ENCODE measurements at places on chromosomes 4 and X. TPM values are rescaled to one million over a fixed set of nuclear protein-coding genes. Genes with fewer than 3 reads are reported as not detected.

Gene FAM149A
- 38.8 TPM for total RNA-seq

Gene PAK3
- 0.42 TPM for total RNA-seq

Gene PCYT1B
- 9.3 TPM for total RNA-seq

Gene RIPPLY1
- total RNA-seq: not detected

Gene GAGE1
- total RNA-seq: not detected

Gene MAP9
- total RNA-seq: 7.6 TPM

Gene LEF1
- total RNA-seq: 3.6 TPM

Gene BCORL1
- 13.8 TPM for total RNA-seq

Gene MTMR8
- 1.6 TPM for total RNA-seq

Gene UGT2A1
- not detected for total RNA-seq

DNA sequence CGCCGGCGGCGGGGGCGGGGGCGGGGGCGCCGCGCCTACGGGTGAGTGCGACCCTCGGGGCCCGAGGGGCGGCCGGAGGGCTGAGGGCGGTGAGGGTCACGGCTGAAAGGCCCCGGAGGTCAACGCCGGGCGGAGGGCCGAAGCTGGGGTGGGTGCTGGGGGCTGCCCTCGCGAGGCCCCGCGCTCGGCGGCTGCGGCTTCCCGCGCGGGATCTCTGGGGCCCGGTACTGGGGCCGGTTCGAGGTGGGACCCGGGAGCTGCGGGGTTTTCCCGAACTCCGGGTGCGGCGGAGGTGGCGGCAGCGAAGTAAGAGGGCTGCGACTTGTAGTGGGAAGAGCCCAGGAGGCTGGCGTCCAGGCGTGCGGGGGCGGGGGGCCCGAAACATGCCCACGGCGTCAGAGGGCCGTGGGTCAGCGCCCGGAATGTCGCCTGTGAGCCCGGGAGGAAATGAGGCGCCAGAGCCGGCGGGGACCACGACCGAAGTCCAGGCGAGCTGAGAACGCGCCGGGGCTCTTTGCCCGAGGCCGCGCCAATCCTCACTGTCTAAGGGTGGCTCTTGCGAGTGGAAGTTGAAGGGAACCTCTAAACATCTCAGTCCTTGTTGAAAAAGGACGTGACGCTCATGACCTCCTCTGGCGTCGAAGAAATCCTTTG is 407 bp downstream of the IL13RA1 start:
- H3K4me3 ChIP-seq: peak overlapping the region; percentile 73
- H3K27ac ChIP-seq: peak overlapping the region; percentile 98
- H3K36me3 ChIP-seq: no peaks in the 10 kb centered on the region
- no peak for DNase-seq
- no peaks in the 10 kb centered on the region for H3K27me3 ChIP-seq
- peaks cover 65% of the 10 kb centered on the region for H3K4me1 ChIP-seq

- no peaks in the 10 kb centered on the region for H3K27me3 ChIP-seq
- peak overlapping the region; percentile 98 for H3K27ac ChIP-seq
- DNase-seq: no peak
- H3K36me3 ChIP-seq: no peaks in the 10 kb centered on the region
Measured at GRCh38 chr4:173538909-173539445, 8.9 kb upstream of the HAND2 start.

GRCh38 chr4:183352546-183352945 is 30.3 kb upstream of the CLDN24 start:
- H3K27ac ChIP-seq: no peak overlapping the region
- DNase-seq: no peak
- H3K4me3 ChIP-seq: no peak overlapping the region

GRCh38 chr4:145156986-145157385 is 23.4 kb downstream of the OTUD4 start:
- no peak overlapping the region for H3K4me3 ChIP-seq
- H3K4me1 ChIP-seq: no peaks in the 10 kb centered on the region
- H3K36me3 ChIP-seq: peaks cover 7% of the 10 kb centered on the region
- DNase-seq: no peak
- H3K27ac ChIP-seq: no peak overlapping the region

- no peak for DNase-seq
- no peaks in the 10 kb centered on the region for H3K27me3 ChIP-seq
- no peaks in the 10 kb centered on the region for H3K4me1 ChIP-seq
- H3K4me3 ChIP-seq: no peak overlapping the region
- no peak overlapping the region for H3K27ac ChIP-seq
Measured at GRCh38 chr4:142703694-142704309, 142.3 kb downstream of the INPP4B start.

GRCh38 chr4:46581677-46582076 is 191.7 kb upstream of the GABRA2 start:
- H3K4me1 ChIP-seq: no peaks in the 10 kb centered on the region
- no peak overlapping the region for H3K27ac ChIP-seq
- H3K36me3 ChIP-seq: no peaks in the 10 kb centered on the region

DNA sequence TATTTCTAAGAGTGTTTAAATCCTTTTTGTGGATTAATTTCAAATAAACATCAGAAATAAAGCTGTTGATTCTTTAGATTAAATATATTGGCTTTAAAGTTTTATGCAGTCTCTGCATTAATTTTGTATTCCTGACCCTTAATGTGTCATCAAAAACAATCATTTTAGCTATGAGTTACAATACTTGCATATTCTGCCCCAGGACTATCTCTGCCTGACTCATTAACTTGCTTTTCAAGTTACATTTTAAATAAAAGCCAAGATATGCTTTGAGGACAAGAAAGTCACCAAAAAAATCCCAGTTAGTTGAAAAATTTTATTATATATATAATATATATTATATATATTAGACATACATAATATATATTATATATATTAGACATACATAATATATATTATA is 208.7 kb downstream of the ADGRL3 start:
- no peak overlapping the region for H3K27ac ChIP-seq
- H3K27me3 ChIP-seq: no peaks in the 10 kb centered on the region
- no peak overlapping the region for H3K4me3 ChIP-seq

- H3K27ac ChIP-seq: no peak overlapping the region
- no peaks in the 10 kb centered on the region for H3K27me3 ChIP-seq
- no peaks in the 10 kb centered on the region for H3K36me3 ChIP-seq
- no peak overlapping the region for H3K4me3 ChIP-seq
- no peak for DNase-seq
Measured at GRCh38 chr4:1285790-1286553, 3.7 kb upstream of the MAEA start.

DNA sequence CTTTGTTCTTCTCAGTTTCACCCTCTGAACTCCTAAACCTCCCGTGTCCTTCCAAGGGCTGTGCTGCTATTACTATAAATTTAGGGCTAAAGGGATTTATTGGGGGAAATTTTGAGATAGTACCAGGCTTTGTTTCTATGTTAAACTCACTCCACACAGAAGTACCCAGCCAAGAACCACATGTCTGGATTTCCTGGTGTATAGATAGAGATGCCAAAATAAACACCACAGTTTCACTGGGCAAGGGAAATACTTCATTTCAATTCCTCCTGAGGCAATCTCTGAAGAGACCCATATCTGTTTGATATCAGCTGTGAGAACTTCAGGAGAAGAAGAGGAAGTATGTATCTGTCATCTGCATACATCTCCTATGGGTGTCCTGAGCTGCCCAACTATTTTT is 21.7 kb upstream of the CLNK start:
- no peak overlapping the region for H3K27ac ChIP-seq
- H3K27me3 ChIP-seq: no peaks in the 10 kb centered on the region
- peaks cover 4% of the 10 kb centered on the region for H3K4me1 ChIP-seq
- H3K36me3 ChIP-seq: no peaks in the 10 kb centered on the region
- no peak for DNase-seq
- no peak overlapping the region for H3K4me3 ChIP-seq

GRCh38 chrX:6151971-6152370 is 76.7 kb downstream of the NLGN4X start:
- no peak overlapping the region for H3K4me3 ChIP-seq
- no peaks in the 10 kb centered on the region for H3K4me1 ChIP-seq
- no peaks in the 10 kb centered on the region for H3K27me3 ChIP-seq
- H3K36me3 ChIP-seq: no peaks in the 10 kb centered on the region
- no peak for DNase-seq
- no peak overlapping the region for H3K27ac ChIP-seq

- H3K27ac ChIP-seq: no peak overlapping the region
- H3K36me3 ChIP-seq: peaks cover 3% of the 10 kb centered on the region
- no peak overlapping the region for H3K4me3 ChIP-seq
Measured at GRCh38 chrX:139784807-139785206, 76.8 kb upstream of the MCF2 start.

GRCh38 chrX:69317721-69318120 is 152.5 kb upstream of the PJA1 start:
- H3K4me3 ChIP-seq: no peak overlapping the region
- no peak overlapping the region for H3K27ac ChIP-seq
- no peaks in the 10 kb centered on the region for H3K27me3 ChIP-seq
- DNase-seq: peak; percentile 29
- H3K36me3 ChIP-seq: no peaks in the 10 kb centered on the region

GRCh38 chrX:145484740-145485139 is 237.4 kb downstream of the SPANXN1 start:
- no peak overlapping the region for H3K27ac ChIP-seq
- H3K27me3 ChIP-seq: no peaks in the 10 kb centered on the region
- no peaks in the 10 kb centered on the region for H3K4me1 ChIP-seq
- DNase-seq: no peak
- no peaks in the 10 kb centered on the region for H3K36me3 ChIP-seq

DNA sequence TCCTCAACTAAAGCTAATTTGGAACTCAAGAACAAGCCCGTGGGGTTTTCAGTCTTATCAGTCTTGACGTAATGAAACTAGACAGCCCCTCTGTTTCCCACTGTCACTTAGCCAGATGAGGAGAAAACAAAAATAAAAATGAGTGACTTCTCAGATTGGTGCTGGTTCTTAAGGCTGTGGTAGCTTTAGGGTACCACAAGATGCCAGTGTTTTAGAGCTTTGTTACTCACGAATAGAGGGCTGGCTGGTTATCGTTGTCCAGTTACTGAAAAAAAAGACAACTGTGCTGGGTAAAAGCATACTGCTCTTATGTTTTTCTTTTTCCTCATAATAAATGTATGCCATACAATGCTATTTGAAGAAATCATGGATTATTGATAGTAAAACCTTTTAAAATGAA is 796.7 kb downstream of the RAPGEF2 start:
- no peak overlapping the region for H3K27ac ChIP-seq
- H3K27me3 ChIP-seq: no peaks in the 10 kb centered on the region
- H3K4me1 ChIP-seq: no peaks in the 10 kb centered on the region
- H3K36me3 ChIP-seq: no peaks in the 10 kb centered on the region
- DNase-seq: no peak
- H3K4me3 ChIP-seq: no peak overlapping the region

- peaks cover 78% of the 10 kb centered on the region for H3K36me3 ChIP-seq
- no peak overlapping the region for H3K4me3 ChIP-seq
- peak overlapping the region; percentile 84 for H3K27ac ChIP-seq
- no peak for DNase-seq
- peaks cover 45% of the 10 kb centered on the region for H3K4me1 ChIP-seq
Measured at GRCh38 chr4:118739022-118739713, 54.0 kb downstream of the METTL14 start.

- H3K4me1 ChIP-seq: no peaks in the 10 kb centered on the region
- H3K4me3 ChIP-seq: no peak overlapping the region
- no peaks in the 10 kb centered on the region for H3K36me3 ChIP-seq
- no peak overlapping the region for H3K27ac ChIP-seq
Measured at GRCh38 chrX:151538190-151539122, 25.0 kb upstream of the PASD1 start.

GRCh38 chr4:119118397-119118796 is 17.2 kb upstream of the MYOZ2 start:
- no peak overlapping the region for H3K4me3 ChIP-seq
- no peak overlapping the region for H3K27ac ChIP-seq
- no peak for DNase-seq
- H3K4me1 ChIP-seq: no peaks in the 10 kb centered on the region
- H3K36me3 ChIP-seq: no peaks in the 10 kb centered on the region

DNA sequence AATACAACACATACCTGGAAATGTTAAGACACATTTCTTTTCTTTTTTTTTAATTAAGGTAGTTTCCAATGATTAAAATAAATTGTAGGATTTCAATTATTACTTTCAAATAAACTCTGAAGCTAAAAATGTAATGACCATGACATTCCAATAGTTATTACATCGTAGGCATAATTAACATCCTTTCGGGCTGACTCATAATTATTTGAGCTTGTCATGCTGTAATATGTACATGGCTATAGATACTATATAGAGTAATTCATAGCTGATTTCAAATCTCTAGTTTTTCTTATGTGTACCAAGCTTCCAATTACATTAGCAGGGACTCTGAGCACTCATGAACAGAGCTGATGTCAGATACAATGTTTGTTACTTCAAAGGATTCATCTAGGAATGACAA is 125.7 kb upstream of the GABRG1 start:
- no peak overlapping the region for H3K4me3 ChIP-seq
- H3K36me3 ChIP-seq: no peaks in the 10 kb centered on the region
- no peaks in the 10 kb centered on the region for H3K4me1 ChIP-seq
- no peaks in the 10 kb centered on the region for H3K27me3 ChIP-seq

DNA sequence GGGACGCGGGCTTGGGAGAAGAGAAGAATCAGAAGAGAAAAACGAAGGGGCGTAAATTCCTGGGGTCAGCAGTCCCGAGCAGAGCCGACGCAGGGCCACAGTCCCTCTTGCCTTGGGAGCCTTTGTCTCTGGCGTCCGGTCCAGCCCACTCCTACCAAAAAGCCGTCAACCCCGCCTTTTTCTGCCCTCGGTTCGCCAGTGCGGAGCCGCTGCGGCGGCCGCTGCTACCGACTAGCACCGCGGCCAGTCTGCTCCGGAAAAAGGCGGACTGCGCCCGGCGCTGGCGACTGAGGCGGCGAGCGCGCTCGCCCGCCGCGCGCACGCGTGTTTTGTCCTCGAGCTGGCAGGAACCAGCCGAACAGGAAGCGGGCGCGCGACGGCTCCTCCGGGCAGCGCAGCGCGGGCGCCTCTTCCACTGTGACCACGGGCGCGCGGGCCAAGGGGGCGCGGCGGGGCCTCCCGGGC is 502 bp downstream of the HNRNPDL start:
- H3K27me3 ChIP-seq: no peaks in the 10 kb centered on the region
- no peak for DNase-seq
- H3K4me1 ChIP-seq: peaks cover 59% of the 10 kb centered on the region
- peak overlapping the region; percentile 98 for H3K4me3 ChIP-seq
- peak overlapping the region; percentile 100 for H3K27ac ChIP-seq
- H3K36me3 ChIP-seq: peaks cover 17% of the 10 kb centered on the region

- DNase-seq: no peak
- H3K4me1 ChIP-seq: no peaks in the 10 kb centered on the region
- no peaks in the 10 kb centered on the region for H3K27me3 ChIP-seq
Measured at GRCh38 chrX:17919896-17920446, 58.9 kb upstream of the RAI2 start.

DNA sequence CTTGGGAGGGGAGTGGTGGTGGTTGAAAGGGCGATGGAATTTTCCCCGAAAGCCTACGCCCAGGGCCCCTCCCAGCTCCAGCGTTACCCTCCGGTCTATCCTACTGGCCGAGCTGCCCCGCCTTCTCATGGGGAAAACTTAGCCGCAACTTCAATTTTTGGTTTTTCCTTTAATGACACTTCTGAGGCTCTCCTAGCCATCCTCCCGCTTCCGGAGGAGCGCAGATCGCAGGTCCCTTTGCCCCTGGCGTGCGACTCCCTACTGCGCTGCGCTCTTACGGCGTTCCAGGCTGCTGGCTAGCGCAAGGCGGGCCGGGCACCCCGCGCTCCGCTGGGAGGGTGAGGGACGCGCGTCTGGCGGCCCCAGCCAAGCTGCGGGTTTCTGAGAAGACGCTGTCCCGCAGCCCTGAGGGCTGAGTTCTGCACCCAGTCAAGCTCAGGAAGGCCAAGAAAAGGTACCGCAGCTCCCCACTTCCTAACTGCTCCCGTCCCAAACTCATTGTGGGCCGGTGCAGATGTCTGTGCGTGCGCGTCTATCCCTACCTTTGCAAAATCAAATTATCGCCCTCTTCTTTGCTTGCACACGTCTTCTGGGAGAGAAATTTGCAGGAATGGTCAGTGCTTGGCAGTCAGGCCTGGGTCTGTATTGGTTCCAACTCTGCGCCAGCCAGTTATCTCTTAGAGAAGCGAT is 533 bp downstream of the IL15 start:
- H3K36me3 ChIP-seq: no peaks in the 10 kb centered on the region
- no peak for DNase-seq
- H3K27me3 ChIP-seq: no peaks in the 10 kb centered on the region
- H3K27ac ChIP-seq: peak overlapping the region; percentile 83
- H3K4me3 ChIP-seq: peak overlapping the region; percentile 78

All from esophagus muscularis mucosa (tissue), 4 donors.